ENCODE measurements at places on chromosomes 3 and 15.
A peak's percentile ranks its signal among the peaks of the same experiment; 100 is the strongest.

GRCh38 chr15:63599401-63600000 is 2.3 kb downstream of the FBXL22 start:
- DNase-seq, result no peak

GRCh38 chr3:154933581-154933980 is 146.5 kb upstream of the MME start:
- DNase-seq, result no peak

DNA sequence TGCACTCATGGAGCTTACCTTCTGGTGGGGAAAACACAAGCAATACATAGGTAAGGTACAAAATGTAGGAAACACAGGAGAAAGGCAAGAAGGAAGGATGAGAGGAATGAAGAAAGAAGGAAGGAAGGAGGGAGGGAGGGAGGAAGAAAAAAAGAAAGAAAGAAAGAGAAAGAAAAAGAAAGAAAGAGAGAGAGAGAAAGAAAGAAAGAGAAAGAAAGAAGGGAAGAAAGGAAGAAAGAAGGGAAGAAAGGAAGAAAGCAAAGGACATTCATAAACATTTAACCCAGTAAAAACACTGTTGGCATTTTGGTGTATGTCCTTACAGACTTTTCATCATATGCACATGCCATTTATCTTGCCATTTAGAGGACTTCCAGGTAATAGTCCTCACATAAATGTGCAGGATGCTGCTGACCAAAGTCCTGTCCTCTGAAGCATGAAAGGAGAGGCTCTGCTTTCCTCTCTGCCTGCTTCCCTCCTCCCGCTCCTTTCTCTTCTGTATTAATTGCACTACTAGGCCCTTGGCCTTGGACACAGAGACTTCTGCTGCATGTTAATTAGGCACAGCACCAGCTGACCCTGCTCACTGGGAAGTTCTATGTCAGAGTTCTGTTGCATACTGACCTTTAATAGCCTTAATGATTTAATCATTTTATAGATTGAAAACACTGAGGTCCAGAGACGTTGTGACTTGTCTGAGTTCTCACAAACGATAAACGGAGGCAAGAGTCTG is 29.7 kb upstream of the NDUFB4 start:
- DNase-seq, result no peak

GRCh38 chr3:5376761-5377160 is 189.3 kb downstream of the EDEM1 start:
- DNase-seq, result no peak

DNA sequence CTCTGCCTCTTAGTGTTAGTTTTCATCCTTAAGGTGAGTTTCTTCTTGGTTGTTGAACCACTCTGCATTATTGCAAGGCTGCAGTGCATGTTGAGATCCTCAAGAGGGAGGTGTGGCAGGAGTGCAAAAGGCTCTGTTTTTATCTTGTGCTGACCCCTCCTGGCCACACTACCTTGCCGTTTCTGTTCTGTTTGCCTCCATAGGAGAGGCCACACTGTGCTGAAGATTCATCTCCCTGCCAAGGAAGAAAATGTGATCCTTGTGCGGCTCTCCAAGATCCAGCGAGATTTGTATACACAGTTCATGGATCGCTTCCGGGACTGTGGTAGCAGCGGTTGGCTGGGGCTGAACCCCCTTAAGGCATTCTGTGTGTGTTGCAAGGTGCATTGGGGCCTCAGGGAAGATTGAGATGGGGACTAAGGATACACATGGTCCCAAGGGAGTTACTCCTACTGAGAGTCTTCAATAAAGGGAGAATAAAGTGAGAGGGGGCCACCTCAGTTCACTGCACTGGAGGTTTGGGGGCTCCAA is 33.0 kb upstream of the TEX264 start:
- DNase-seq, result peak; percentile 43

DNA sequence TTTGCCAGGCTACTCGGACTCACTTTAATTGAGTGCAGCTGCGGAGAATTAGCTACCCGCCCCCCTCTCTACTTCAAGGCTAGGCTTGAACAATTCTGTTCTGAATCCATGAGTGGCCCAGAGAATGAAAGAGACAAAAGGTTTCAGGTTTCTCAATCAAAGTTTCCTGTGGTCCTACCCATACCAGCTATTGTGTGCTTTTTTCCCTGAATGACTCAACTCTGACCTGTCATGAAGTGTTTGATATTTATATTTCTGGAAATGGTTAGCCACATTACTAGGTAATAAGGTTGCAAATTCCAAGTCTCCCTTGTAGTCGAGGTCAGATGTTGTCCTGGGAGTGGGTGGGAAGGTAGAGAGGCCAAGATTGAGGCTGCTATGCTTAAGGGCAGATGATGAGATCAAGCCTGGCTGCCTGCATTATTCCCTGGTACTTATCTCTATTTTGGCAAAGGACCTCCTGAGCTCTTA is 392.7 kb upstream of the TBL1XR1 start:
- DNase-seq, result peak; percentile 97

DNA sequence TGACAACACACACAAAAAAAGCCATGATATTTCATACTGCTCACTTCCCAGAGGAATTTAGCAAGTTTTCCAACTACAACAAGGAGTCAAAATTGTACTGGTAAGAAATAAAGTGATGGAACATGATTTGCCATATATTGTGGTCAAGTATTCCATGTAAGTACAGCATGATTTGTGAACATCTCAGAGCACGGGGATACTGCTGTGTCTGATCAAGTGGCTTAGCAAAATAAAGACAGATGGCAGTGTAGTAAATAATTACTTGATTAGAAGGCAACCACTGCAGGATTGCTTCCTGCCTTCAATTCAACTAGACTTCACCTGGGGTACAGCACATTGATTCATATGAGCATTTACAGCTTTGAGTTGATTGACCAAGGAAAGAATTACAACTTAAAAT is 51.6 kb upstream of the DUT start:
- no peak for DNase-seq

- DNase-seq, result no peak
Measured at GRCh38 chr3:41792806-41793205, 169.1 kb downstream of the ULK4 start.

- DNase-seq, result peak; percentile 6
Measured at GRCh38 chr3:165830746-165831145, 6.5 kb downstream of the BCHE start.

DNA sequence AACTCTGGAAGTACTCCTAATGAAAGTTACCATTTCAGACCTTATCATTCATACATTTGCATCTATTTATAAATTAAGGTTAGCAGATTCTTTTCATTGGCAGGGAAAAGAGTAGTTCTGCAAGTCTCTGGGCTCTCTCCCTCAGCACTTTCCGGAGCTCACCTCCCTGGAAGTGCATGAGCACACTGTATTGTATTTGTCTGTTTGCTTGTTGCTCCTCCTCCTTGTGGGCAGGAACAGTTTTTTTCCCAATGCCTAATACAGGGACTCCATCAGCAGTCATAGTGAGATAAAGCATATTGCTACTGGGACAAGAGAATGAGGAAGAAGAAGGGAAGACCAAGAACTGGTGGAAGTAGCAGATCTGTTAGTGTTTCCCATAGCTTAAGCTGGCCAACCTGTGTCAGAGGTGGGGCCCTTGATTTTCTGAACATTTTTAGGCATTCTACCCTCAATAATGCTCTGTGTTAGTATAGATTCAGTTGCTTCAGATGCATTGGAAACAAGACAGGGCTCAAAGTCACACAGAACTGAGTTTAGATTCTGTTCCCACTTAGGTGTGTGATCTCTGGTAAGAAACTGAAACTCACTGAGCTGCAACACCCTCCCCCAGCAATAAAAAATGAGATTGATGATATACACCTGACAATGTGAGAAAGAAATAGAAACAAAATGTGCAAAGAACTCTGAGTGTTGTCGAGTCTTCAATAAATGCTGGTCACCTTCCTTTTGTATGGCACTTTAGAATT is 407.8 kb downstream of the TUSC7 start:
- DNase-seq, result no peak

DNA sequence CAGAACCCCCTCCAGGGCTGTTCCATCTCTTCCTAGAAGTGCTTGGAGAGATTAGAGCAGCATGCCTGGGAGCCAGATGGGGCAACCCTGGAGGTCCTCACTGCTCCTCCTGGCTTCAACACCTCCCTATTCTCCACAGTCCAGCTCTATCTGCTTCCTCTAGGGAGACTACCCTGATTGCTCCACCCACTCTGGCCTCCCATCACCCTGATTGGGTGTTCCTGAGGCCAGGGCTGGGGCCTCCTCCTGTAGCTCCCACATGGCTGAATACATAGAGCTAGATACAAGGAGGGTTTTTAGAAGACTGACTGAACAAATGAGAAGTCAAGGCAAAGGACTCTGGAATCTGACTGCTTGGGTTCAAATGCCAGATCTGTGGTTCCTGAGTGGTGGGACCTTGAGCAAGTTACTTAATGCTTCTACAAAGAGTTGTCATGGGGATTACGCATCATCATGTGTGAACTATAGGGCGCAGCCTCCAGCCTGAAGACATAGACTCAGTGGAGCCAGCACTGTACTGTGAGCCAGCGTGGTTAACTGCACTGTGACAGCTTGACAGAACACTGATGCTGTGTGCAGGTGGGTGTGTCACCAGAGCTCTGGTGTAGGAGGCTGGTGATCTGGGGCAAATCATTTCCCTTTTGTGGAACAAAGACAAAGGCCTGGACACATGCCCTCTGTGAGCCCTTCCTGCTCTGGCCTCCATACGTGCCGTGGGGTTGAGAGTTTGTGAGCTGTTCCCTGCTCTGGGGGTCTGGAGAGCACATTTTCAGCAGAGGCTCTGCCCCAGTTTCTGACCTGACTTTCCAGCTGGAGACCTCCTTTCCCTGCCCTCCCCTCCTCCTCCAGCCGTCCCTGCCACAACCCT is 74.8 kb downstream of the SCN5A start:
- no peak for DNase-seq

DNA sequence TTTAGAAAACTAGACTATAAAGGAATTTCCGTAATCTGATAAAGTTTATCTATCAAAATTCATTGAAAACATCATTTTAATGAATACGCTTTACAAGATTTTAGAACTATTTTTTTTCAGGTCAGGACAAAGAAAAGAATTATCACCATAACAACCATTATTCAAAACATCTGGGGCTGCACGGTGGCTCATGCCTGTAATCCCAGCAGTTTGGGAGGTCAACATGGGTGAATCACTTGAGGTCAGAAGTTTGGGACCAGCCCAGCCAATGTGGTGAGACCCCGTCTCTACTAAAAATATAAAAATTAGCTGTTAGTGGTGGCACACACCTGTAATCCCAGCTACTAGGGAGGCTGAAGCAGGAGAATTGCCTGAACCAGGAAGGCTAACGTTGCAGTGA is 260.4 kb downstream of the WNT5A start:
- DNase-seq, result no peak

- DNase-seq, result no peak
Measured at GRCh38 chr3:64880916-64881315, 193.1 kb upstream of the ADAMTS9 start.

DNA sequence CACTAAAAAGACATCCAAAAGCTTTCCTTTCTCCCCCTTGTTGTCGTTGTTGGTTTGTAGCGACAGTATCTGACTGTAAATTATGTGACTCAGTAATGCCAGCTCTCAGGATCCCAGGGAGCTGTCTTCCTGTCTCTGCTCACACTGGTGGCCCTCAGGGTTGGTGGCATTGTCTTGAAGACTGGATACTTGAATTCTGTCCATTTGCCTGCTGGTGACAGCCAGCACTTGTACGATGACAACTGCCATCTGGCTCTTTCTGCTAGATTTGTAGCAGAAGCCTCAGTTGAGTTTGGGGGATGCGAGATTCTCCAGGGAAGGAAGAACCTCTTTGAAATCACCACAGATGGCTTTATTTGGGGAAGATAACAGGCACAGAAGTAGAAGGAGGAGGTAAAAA is 120.8 kb downstream of the ARPP21 start:
- DNase-seq, result no peak

DNA sequence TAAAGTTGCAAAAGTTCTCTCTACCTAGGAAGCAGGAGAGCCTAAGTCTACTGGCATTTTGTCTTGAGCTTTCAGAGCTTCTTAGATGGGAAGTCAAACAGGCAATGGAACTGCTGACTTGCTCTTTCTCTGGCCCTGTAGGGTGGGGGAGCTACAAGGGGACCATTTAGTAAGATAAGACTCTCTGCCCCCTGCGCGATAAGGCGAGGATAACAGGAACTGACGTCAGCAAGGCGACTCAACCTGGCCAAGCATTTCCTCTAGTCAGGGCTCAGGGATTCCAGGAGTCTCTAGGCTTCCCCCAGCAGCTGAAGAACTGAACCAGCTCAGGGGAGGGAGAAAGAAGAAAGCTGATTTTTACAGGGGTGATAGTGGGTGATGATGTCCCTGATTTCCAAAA is 5.8 kb downstream of the RARB start:
- peak; percentile 63 for DNase-seq

DNA sequence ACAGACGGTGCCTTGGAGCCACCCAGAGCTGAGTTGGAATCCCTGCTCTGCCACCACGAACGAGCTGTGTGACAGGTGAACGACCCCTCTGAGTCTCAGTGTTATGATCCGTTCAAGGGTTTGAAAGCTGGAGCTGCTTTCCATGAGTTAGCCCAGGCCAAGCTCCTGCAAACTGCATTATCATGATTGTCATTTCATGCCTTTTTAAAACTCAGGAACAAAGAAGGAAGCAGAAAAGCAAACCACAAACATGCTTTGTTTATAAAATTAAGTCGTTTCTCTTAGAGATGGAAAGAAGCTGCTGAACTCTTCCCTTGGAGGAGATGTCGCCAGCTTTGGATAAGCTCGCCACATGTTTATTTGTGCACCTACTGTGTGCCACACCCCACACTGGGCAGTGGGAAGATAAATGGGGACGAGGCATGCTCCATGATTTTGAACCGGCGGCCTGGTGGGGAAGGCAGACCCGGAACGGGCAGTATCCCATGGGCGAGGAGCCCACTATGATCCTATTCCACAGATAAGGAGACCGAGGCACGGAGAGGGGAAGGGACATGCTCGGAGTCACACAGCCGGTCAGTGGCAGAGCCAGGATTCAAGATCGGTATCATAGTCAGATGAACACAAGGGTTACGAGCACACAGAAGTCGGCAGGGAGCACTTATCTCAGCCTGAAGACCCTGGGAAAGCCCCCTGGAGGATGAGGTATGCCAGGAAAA is 15.9 kb downstream of the HRH1 start:
- no peak for DNase-seq

GRCh38 chr3:129974833-129975704 is 549 bp downstream of the TRH start:
- DNase-seq, result no peak

GRCh38 chr3:186413615-186414415 is 51.8 kb upstream of the DGKG start:
- DNase-seq, result peak; percentile 49

GRCh38 chr3:119741657-119742590 is 39.1 kb downstream of the CFAP91 start:
- no peak for DNase-seq

GRCh38 chr3:193780397-193780796 is 187.4 kb downstream of the OPA1 start:
- DNase-seq, result peak; percentile 56

- DNase-seq, result no peak
Measured at GRCh38 chr3:16394639-16395038, 118.9 kb downstream of the RFTN1 start.
